ENCODE measurements at places on chromosomes 12 and 14.

DNA sequence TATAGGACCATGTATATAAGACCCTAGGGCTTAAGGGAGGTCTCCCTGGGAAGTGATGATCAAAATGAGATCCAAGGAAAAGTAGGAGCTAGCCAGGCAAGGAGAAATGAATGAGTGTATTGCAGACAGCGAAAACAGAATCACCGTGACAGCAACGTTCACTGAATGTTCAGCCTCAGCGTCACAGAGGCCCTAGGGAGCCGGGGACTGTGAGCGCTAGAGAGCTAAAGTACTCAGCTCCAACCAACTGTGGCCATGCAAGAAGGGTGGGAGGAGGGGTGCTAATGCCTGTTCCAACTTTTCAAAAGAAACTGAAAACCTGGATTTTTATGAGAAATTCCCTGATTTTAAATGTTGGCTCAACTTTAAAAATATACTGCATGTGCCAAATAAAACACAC, 105.5 kb upstream of the CCND2 start:
- H3K36me3 ChIP-seq, result no peaks in the 10 kb centered on the region
- DNase-seq, result no peak
- no peak overlapping the region for H3K27ac ChIP-seq

GRCh38 chr14:58740379-58740935, 102.7 kb downstream of the DACT1 start:
- peaks cover 34% of the 10 kb centered on the region for H3K4me1 ChIP-seq
- no peak overlapping the region for H3K27ac ChIP-seq
- DNase-seq, result no peak
- peaks cover 32% of the 10 kb centered on the region for H3K27me3 ChIP-seq
- no peaks in the 10 kb centered on the region for H3K36me3 ChIP-seq

DNA sequence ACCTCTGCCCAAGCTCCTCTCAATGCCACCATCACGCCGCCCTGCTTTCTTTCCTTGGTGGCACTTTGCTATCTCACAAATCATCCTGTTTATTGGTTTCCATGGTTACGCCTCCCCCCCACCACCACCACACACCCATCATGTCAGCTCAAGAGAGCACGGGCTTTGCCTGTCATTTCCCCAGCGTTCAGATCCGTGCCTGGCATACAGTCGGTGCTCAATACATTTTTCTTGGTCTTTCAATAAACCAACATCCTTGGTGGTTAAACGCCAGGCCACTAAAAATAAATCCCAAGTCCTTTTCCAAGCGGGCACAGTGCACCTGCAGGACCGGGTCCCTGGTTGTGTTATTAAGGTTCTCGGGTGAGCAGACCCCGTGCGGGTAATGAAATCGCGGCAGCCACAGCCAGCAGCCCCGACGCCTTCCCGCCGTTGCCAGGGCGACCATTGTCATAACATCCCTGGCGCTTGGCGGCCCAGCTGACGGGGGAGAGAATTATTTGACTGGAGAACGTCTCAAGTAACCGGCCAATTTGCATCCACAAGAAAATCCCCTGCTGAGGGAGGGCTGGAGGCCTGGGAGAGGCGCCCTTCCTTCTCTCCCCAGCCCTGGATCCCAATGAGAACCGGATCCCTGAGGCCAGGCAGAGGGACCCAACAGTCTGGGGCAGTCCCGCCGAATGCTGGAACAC, 92.9 kb downstream of the KSR2 start:
- H3K4me3 ChIP-seq, result peak overlapping the region; percentile 47
- no peaks in the 10 kb centered on the region for H3K36me3 ChIP-seq
- peaks cover 15% of the 10 kb centered on the region for H3K4me1 ChIP-seq
- no peak overlapping the region for H3K27ac ChIP-seq

GRCh38 chr12:68037616-68038255, 48.5 kb downstream of the IFNG-AS1 start:
- DNase-seq, result peak; percentile 12
- no peaks in the 10 kb centered on the region for H3K27me3 ChIP-seq
- H3K36me3 ChIP-seq, result no peaks in the 10 kb centered on the region
- H3K27ac ChIP-seq, result no peak overlapping the region

DNA sequence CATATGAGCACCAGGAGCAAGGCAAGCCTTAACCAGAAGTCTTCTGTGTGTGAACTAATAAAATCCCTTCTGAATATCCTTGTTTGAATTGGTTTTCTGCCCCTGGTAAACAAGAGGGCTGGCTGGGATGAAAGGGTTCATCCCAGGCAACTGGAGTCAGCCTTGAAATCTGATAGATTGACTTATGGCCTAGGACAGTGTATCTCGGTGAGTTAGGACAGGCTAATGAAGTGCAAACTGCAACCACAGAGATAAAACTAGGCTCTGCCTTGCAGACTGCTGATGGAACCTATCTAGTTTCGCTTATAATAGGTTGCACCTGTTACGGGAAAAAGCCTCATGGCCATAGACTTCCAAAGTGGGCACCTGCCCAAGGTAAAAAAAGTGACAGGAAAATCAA, 451.9 kb upstream of the NOVA1 start:
- H3K4me1 ChIP-seq, result no peaks in the 10 kb centered on the region
- H3K27ac ChIP-seq, result no peak overlapping the region
- no peaks in the 10 kb centered on the region for H3K36me3 ChIP-seq
- H3K27me3 ChIP-seq, result no peaks in the 10 kb centered on the region
- DNase-seq, result no peak

DNA sequence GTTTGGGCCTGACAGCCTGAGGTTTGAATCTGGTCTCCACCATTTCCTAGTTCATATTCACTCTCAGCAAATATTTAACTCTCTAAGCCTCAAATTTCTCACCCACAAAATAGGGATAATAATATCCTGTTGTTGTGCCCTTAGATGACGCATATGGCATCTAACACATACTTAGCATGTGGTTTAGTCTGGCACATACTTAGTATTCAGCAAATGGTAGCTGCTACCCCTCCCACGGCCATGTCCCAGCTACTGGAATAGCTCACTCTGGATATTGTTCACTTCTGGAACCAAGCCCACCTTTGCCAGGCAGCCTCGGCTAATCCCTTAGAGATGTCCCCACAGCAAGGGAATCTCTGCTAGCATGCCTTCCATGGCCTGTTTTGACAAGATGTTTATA, 53.3 kb downstream of the BICD1 start:
- no peak for DNase-seq
- no peaks in the 10 kb centered on the region for H3K27me3 ChIP-seq
- H3K4me1 ChIP-seq, result peaks cover 9% of the 10 kb centered on the region
- no peak overlapping the region for H3K27ac ChIP-seq
- no peak overlapping the region for H3K4me3 ChIP-seq

DNA sequence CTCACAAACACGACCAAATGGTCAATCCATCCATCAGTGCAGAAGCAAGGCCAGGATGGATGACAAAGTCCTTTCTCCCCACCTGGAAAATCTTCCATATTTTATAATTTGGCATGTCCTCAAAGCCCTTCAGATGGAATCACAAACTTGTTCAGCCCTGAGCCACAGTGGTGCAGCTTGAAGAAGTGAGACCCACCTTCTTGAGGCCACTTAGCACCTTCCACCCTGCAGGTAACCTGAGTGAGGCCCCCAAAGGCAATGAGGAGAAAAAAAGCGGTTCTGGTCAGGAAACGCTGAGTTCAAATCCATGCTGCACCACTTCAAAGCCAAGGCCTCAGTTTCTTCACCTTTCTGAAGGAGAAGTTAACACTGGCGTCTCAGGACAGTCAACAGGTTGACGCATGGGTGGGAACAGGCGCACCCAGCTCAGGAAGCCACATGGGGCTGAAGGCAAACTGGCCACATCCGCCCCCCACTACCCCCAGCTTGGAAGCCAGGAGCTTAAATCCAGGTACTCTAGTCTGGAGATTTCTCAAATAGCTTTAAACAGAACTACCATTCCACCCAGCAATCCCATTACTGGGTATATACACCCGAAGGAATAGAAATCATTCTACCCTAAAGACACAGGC, 320.4 kb downstream of the BCL11B start:
- DNase-seq, result no peak
- peaks cover 34% of the 10 kb centered on the region for H3K4me1 ChIP-seq
- H3K27ac ChIP-seq, result no peak overlapping the region
- peaks cover 4% of the 10 kb centered on the region for H3K27me3 ChIP-seq

- H3K36me3 ChIP-seq, result no peaks in the 10 kb centered on the region
- no peaks in the 10 kb centered on the region for H3K27me3 ChIP-seq
- no peak overlapping the region for H3K4me3 ChIP-seq
- no peaks in the 10 kb centered on the region for H3K4me1 ChIP-seq
- DNase-seq, result no peak
- no peak overlapping the region for H3K27ac ChIP-seq
Observed at GRCh38 chr14:103698380-103699260, 16.6 kb downstream of the XRCC3 start.

DNA sequence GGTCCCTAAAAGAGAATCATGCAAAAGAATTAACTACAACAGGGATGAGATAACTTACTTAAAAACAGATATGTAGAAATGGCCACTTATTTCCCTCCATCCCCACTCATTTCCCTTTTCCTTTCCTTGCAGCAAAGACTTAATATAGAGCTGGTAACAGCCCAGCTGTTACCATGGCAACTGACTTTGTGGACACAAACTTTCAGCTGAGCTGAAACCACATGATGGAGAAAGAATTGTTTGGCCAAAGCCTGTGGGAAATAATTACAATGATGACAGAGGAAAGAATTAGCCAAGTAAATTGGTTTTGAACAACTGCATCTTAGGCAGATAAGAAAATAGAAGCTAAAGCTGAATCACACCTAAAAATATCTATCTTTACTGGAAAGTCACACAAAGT, 364.9 kb downstream of the GALC start:
- no peaks in the 10 kb centered on the region for H3K4me1 ChIP-seq
- no peak for DNase-seq
- H3K36me3 ChIP-seq, result no peaks in the 10 kb centered on the region
- no peak overlapping the region for H3K27ac ChIP-seq

- DNase-seq, result no peak
- H3K4me1 ChIP-seq, result no peaks in the 10 kb centered on the region
- peaks cover 2% of the 10 kb centered on the region for H3K27me3 ChIP-seq
- H3K4me3 ChIP-seq, result no peak overlapping the region
Observed at GRCh38 chr12:94898388-94898787, 105.1 kb downstream of the NDUFA12 start.

- peaks cover 17% of the 10 kb centered on the region for H3K4me1 ChIP-seq
- H3K36me3 ChIP-seq, result no peaks in the 10 kb centered on the region
- no peaks in the 10 kb centered on the region for H3K27me3 ChIP-seq
- no peak for DNase-seq
Observed at GRCh38 chr14:23113431-23114119, 5.5 kb downstream of the CEBPE start.

- H3K27ac ChIP-seq, result no peak overlapping the region
- no peak for DNase-seq
- peaks cover 1% of the 10 kb centered on the region for H3K36me3 ChIP-seq
- peaks cover 17% of the 10 kb centered on the region for H3K4me1 ChIP-seq
- H3K27me3 ChIP-seq, result no peaks in the 10 kb centered on the region
- peak overlapping the region; percentile 43 for H3K4me3 ChIP-seq
Observed at GRCh38 chr14:103521951-103522563, 573 bp downstream of the CKB start.

- H3K27me3 ChIP-seq, result no peaks in the 10 kb centered on the region
- H3K36me3 ChIP-seq, result no peaks in the 10 kb centered on the region
- no peak overlapping the region for H3K27ac ChIP-seq
- peaks cover 7% of the 10 kb centered on the region for H3K4me1 ChIP-seq
- DNase-seq, result no peak
- H3K4me3 ChIP-seq, result no peak overlapping the region
Observed at GRCh38 chr12:100158535-100158934, 15.9 kb upstream of the BLTP3B start.

DNA sequence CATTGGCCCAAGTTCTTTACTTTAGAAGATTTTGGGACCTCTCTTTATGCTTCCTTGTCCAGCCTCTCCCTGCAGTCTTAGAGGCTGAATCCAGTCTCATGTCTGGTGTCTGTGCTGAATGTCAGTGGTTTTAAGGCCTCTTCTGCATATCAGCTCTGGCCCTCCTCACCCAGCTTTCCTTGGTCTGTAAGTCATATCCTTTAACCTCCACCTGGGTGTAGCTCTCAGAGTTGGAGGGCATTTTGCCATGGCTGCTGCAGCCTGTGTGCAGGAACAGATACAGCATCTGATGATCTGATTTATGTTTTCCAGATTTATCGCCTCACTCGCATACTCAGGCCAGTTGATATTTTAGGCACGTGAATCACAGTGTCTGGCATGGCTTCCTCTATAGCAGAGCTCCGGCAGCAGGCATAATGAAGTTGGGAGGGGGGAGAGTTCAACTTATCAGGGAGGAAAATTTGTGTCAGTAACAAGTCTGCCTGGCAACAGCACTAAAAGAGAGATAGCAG, 335.0 kb downstream of the PCNX1 start:
- no peaks in the 10 kb centered on the region for H3K27me3 ChIP-seq
- peaks cover 34% of the 10 kb centered on the region for H3K4me1 ChIP-seq
- H3K4me3 ChIP-seq, result no peak overlapping the region
- no peak for DNase-seq
- no peak overlapping the region for H3K27ac ChIP-seq
- H3K36me3 ChIP-seq, result peaks cover 7% of the 10 kb centered on the region

- peaks cover 6% of the 10 kb centered on the region for H3K36me3 ChIP-seq
- no peak overlapping the region for H3K27ac ChIP-seq
- H3K4me3 ChIP-seq, result peak overlapping the region; percentile 77
- no peaks in the 10 kb centered on the region for H3K27me3 ChIP-seq
Observed at GRCh38 chr14:105249182-105250007, 1.1 kb downstream of the BTBD6 start.

GRCh38 chr12:750366-751191, 1.8 kb upstream of the WNK1 start:
- no peak overlapping the region for H3K27ac ChIP-seq
- H3K27me3 ChIP-seq, result no peaks in the 10 kb centered on the region
- peaks cover 13% of the 10 kb centered on the region for H3K36me3 ChIP-seq
- DNase-seq, result no peak
- peaks cover 19% of the 10 kb centered on the region for H3K4me1 ChIP-seq

GRCh38 chr14:27114180-27114579, 516.3 kb upstream of the NOVA1 start:
- H3K27ac ChIP-seq, result no peak overlapping the region
- H3K4me3 ChIP-seq, result no peak overlapping the region
- DNase-seq, result no peak
- no peaks in the 10 kb centered on the region for H3K27me3 ChIP-seq
- H3K36me3 ChIP-seq, result no peaks in the 10 kb centered on the region

GRCh38 chr12:1839956-1840951, 19.9 kb downstream of the LRTM2 start:
- DNase-seq, result no peak
- H3K27me3 ChIP-seq, result no peaks in the 10 kb centered on the region
- H3K36me3 ChIP-seq, result no peaks in the 10 kb centered on the region
- H3K27ac ChIP-seq, result no peak overlapping the region
- H3K4me1 ChIP-seq, result no peaks in the 10 kb centered on the region
- H3K4me3 ChIP-seq, result no peak overlapping the region
